Neuronal stem cell (in vitro differentiated cells): ENCODE measurements at places on chromosomes 1 and 21.

GRCh38 chr1:106517224-106517623 is 539.2 kb upstream of the PRMT6 start:
- no peak for DNase-seq

DNA sequence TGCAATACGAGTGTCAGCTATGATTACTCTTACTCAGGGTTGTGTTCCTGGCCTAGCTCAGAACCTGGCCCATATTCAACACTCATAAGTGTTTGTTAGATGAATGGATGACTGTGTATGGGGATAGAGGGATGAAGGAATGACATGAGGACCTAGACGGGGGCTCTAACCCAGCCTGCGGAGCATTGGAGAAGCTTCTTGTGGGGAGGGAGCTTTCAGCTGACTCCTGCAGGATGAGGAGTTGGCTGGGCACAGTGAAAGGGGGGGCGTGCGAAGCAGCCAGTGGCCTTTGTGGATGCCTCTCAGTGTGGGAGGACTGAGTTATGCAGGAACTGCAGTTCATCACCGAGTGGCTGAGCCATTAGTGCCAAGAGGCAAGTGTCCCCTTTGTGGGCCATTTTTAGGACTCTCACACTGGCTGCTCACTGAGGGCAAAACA is 1.2 kb upstream of the EXTL1 start:
- DNase-seq, result no peak

- no peak for DNase-seq
Observed at GRCh38 chr1:243729956-243730355, 120.1 kb downstream of the AKT3 start.

DNA sequence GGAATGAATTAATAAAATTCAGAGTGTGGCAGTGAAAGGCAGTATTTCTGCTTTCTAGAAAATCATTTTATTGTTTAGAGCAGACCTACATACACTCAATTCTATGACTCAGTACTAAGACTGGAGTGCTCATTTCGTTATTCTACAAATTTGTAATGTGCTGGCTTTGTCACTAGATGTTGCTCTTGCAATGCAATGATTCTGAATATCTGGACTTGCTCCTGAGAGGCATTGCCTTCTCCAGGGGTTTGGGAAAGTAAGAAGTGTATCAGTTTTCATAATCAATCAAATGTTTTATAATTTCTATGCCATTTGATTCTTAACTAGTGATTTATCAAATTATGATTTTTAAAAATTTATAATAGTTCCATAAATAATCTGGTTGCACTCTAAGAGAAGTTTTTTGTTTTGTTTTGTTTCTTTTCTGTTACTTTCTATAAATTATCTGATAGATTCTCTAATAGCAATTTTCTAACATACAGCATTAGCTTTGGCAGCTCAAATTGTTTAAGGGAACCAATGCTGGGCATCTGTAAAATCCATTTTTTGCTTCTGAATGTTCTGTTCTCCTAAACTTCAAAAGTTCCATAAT is 280.5 kb upstream of the SGIP1 start:
- peak; percentile 20 for DNase-seq

GRCh38 chr1:172704001-172704400 is 45.1 kb downstream of the FASLG start:
- DNase-seq, result no peak

DNA sequence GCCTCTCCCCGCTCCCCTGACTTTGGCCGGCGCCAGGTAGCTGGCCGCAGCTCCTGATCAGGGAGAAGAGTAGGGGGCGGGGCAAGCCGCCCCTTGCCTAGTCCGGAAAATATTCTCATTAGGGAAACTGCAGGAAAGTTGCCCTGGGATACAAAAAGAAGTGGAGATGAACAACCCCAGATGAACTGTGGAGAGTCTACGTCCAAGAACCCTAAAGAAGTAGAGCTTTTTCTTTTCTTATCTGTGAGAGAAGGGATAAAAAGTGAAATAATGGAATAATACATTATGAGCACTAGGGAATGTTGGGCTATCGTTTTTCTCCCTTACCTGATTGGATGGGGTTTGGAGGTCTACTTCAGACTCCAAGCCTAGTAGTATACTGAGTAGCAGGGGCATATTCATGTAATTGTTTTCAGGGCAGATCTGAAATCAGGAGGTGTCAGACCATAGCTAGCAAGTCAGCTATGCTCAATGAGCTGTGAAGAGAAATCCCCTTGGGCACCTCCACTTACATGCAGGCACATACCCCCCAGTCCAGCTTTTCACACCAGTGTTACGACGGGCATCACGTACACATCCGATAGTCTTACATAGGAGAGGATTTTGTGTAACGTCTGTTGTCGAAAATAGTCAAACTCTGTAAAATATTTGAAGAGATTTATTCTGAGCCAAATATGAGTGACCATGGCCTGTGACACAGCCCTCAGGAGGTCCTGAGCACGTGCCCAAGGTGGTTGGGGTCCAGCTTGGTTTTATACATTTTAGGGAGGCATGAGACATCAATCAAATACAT is 1.7 kb upstream of the DUSP10 start:
- DNase-seq, result no peak

GRCh38 chr1:43267291-43267805 is 2.4 kb upstream of the TMEM125 start:
- DNase-seq, result no peak

DNA sequence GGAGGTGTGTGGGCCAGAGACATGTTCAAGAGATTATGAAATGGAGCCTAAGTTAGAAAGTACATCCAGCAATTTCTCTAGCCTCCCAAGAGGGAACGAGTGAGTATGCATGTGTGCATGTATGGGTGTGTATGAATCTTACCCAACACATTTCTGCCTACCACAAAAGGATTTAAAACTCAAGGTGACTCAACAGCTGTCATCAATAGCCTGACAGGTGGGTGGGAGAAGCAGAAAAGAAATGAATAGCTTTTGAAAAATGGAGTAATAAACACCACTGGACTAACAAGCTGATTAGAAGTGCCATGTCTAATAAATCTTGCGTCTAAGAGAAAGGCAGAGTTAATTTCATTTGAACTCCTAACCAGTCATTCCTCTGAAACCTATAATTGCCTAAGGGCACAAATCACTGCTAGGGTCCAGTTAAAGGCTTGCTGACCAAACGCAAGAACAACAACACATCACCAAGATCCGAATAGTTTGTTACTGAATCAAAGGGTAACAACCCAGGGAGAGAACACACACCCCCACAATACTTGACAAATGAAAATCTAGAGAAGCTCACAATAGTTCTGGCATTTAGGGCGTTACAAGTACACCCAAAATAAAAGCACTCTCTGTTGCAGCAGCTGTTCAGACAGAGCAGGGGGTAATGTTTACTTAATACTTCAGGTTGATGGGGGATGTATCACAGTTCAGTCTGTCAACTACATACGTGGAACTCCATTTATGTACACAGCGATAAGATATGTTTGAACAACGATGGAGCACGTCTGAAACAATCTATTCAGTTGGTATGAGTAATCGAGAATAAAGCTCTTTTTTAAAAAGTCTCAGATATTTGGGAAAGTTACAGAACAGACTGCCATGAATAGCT is 1.4 kb downstream of the KIAA0319L start:
- DNase-seq, result no peak

DNA sequence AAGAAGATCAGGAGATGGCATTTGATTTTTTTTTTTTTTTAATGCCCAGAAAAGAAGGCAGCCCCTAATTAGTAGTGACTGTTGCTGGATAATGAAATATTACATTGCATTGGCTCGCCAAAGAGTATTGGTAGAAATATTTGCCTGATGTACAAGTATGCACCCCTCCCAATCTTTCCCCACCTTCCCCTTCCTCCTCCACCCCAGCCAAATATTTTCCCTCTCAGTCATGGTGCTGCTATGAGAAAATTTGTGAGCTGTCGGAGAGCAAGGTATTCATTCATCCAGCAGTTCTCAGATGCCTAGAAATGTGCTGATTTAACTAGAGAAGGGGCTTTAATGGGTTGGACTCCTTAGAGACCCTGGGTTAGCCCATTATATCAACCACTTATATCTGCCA is 50.5 kb upstream of the IKBKE start:
- no peak for DNase-seq
